ENCODE measurements at places on chromosomes 16 and 17.

- DNase-seq, result no peak
Observed at GRCh38 chr16:280552-280951, at the start of gene ARHGDIG. ARHGDIG (plus strand) TSS chr16:280591; CDS start chr16:280681, 90 bp downstream.

- DNase-seq, result no peak
Observed at GRCh38 chr16:76932541-76933211, 258.3 kb upstream of the MON1B start.

- no peak for DNase-seq
Observed at GRCh38 chr17:55625521-55625920, 97.1 kb downstream of the TMEM100 start.

GRCh38 chr17:16652847-16653366 is 743 bp downstream of the ZNF624 start:
- no peak for DNase-seq

DNA sequence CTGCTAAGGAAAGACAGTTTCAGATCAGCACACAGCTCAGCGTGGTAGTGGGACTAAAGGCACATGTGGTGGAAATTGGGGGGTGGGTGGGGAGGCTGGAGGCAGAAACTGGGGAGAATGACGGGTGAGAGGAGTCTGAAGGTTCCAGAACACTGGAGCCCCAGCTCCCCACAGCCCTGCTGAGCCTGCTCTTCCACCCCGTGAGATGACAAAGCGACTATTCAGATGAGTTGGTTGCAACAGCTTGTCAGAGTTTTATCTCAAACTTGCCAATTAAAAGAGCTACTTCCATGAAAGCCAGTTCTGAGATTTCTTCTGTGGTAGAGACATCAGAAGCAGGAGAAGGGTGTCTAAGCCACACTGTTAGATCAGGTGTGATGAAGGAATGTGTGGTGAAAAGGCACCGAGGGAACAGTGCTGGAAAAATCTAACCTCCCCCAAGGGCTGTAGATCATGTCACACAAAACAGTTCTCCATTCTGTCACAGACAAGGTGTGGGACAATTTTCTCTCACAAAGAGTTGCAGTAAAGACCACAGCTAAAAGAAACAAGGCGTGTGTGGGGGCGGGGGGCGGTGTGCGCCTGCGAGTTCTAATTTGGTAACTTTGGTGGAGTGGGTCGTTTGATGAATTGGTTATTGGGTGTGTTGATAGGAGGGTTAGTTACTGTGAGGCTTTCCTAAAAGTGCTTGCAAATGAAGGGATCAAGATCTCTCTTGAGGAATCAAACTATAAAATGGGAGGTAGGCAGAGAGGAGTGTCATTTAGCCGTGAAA is 39.0 kb downstream of the CCDC182 start:
- no peak for DNase-seq

GRCh38 chr16:72301523-72302236 is 129.7 kb upstream of the PMFBP1 start:
- DNase-seq, result no peak

GRCh38 chr17:32794533-32795246 is 82.2 kb downstream of the MYO1D start:
- DNase-seq, result no peak
